ENCODE measurements at places on chromosomes 1 and 21.

DNA sequence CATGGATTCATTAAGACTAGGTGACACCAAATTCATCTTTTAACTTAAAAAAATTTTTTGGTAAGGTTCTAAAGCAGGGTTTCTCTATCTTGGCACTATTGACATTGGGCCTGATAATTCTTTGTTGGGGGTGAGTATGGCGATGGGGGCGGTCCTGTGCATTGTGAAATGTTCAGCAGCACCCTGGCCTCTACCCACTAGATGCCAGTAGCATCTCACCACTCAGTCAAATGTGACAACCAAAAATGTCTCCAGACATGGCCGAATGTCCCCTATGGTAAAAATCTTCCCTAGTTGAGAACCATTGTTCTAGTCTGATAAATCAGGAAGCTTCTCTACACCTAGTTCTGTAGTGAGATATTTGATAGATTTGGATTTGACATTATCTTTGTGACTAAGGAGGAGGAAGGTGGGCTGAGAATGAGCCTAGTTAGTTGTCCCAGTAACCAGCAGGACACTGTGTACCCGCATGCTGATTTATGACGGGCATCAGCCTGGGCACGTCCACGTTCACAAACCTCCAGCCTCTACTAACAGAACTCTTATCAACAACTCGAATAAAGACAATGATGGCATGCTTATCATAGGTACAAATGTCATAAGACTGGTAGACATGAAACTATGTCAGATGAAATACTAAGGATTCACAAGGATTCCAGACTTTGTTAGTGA lies 104.6 kb downstream of the KCND3 start:
- no peak for DNase-seq

- no peak for DNase-seq
Observed at GRCh38 chr1:113676524-113676923, 82.8 kb downstream of the PHTF1 start.

- DNase-seq = no peak
Observed at GRCh38 chr1:1433804-1434130, 1.7 kb upstream of the VWA1 start.

DNA sequence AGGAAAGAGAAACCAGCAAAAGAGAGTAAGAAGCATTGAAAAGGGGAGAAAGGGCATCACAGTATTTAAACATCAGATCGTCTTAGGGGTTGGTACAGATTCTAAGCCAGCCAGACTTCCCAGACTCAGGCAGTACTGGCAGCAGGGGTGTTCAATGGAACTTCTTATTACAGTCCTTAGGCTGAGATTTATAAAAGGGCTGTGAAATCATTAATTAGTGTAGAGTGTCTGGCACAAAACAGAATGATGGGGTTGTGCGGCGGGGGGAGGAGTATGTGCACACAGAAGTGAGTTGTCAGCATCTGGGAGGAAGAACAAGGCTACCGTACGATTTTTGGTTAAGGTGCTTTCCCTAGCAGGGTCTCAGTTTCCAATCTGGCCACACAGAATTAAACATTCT lies 38.2 kb downstream of the ARHGEF11 start:
- no peak for DNase-seq

DNA sequence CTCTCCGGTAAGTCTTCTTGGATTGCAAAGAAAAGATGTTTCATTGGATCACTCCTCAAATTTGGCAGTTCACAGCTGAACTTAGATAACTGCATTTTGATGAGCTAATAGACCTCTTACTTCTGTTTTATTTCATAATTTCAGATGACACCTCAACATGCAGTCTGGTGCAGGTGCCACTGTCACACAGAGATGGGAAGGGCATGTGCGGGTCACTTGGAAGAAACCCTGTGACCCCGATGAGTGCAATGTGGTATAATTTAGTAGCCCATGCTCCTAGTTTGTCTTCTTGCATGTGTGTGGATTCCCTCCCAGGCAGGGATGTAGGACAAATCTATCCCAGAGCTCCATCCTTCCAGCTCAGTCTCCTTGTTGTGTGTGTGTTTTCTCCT lies 481 bp upstream of the SLAMF1 start:
- DNase-seq = no peak

GRCh38 chr1:98429965-98430443 lies 231.5 kb upstream of the SNX7 start:
- DNase-seq = no peak

GRCh38 chr1:57281324-57281723 lies 142.5 kb downstream of the DAB1 start:
- no peak for DNase-seq

GRCh38 chr1:230867101-230867902 lies 1.0 kb downstream of the C1orf198 start:
- DNase-seq = no peak

DNA sequence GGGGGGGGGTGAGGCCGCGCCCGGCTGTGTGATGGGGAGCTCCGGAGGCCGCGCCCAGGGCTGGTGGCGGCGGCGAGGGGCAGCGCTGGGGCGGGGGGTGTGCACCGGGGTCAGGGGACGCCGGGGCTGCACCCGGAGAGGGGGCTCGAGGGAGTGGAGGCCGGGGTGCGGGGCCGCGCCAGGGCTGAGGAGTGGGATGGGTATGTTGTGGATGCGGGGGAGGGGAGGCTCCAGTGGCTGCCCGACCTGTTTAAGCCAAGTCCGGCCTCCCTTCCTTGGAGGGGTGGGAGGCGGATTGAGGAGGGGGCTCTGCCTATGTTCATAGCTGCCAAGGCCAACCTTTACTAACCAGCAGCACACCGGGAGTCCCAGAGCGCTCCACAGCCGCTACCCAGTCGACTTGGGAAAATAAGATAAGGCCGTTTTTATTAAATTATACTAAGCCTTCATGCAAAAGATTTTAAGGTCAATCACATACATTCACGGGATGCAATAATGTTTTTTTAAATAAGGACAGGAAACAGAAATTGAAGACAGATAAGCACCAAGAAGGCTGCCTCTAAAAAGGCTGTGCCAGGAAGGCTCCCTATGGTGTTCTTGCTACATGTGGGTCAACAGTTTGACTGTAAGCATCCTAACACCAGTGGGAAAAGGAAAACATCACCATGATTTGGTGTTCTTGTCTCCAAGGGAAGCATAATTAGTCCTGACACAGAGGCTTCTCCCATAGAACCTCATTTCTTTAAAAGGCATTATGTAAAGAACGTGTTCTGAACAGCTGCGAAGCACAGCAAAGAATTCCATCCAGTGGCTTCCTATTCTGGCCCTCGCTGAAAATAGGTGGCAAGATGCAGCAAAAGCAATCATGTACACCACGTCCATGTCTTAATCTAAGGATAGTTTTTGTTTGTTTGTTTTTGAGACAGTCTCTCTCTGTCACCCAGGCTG lies 626 bp upstream of the HLCS start:
- DNase-seq = no peak

- no peak for DNase-seq
Observed at GRCh38 chr21:42164818-42165217, 54.1 kb upstream of the ABCG1 start.

- no peak for DNase-seq
Observed at GRCh38 chr1:197843401-197843800, 59.0 kb upstream of the C1orf53 start.

- no peak for DNase-seq
Observed at GRCh38 chr1:52056937-52057231, 789 bp downstream of the BTF3L4 start.

DNA sequence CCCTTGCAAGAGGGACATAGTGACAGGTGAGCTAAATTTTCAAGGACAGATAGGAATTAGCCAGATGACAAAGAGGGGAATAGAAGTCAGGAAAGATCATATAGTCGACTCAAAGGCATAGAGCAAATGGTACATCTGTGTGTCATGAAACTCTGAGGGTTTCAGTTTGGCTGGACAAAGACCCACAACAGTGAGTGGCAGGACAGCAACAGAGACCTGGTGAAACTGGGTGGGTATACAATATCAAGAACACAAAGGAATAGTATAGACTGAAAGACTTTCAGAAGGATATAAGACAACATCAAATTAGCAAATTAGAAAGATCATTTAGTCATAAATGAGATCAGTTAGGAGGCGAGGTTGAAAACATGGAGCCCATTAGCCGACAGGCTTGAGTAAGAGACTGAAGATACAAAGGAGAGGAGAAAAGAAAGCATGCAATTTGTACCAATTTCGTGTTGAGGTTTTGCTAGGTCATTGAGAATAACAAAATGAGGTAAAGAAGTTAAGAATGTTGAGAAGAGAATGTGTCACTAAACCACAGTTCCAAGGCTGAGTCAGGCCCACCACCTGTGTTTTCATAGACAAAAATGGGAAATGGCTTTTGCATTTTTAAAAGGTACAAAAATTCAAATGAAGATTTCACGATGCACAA lies 213.8 kb downstream of the HHIPL2 start:
- DNase-seq = no peak

DNA sequence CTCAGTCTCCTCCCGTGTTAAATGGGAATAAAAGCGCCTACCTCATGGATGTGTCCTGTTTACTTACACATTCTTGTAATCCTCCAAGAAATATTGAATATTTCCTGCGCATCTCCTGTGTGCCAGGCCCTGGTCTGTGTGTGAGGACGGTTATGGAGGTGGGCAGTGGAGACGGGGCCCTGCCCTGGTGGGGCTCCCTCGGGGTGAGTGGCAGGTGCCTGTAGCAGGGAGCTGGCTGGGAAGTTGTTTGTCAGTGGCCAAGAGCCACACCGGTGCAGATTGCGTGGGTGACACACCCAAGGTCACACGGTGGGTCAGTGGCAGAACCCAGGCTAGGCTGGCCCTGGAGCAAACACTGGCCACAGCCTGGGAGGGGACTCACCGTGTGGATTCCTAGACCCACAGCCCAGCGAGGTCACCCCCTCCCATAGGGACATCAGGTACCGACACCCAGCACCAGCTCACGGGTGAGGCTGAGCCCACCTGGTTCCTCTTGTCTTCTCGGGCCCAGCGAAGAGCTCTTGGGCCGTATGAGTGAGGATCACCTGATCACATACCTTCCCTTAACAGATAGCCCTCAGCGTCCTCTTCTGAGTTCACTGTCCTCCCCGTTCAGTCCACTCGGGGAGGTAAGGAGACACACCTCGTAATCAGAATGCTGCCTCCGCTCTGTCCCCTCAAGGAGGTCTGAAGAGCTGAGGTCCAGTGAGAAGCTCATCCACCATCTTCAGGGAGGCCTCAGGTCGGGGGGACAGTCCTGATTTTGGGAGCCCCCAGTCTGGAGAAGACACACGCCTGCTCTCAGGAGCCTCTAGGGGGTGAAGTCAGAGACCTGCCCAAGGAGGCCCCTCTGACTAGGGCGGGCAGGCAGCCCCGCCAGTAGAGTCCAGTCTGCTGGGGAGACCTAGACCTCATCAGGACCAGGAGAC lies 349.6 kb downstream of the MATN1 start:
- peak; percentile 18 for DNase-seq

DNA sequence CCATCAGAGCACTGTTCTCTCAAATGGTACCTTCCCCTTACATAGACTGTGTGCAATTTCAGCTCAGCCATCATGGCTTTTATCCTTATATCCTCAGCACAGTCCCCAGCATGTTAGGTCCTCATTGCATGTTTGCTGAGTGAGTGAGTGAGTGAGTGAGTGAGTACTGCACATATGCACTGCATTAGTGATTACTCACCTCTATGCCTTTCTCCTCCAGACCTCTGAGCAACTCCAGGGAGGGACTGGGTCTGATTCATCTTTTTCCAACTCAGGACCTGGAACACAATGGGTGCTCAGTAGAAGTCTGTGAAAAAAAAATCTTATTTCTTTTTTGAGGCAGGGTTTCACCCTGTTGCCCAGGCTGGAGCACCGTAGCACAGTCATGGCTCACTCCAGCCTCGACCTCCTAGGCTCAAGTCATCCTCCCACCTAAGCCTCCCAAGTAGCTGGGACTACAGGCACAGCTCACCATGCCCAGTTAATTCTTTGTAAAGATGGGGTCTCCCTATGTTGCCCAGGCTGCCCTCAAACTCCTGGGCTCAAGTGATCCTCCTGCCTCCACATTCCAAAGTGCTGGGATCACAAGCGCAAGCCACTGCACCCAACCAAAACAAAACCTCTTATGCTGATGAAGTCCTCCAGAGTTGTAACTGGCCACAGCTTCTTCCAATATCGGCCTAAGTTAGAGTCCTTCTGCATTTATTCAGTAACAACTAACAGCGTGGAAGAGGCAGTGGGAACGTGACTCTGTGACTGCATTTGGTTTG lies 23.7 kb downstream of the RNU5D-1 start:
- DNase-seq = no peak

- no peak for DNase-seq
Observed at GRCh38 chr1:164838786-164839185, 279.8 kb downstream of the PBX1 start.
